ENCODE measurements at places on chromosomes 7 and 10.

DNA sequence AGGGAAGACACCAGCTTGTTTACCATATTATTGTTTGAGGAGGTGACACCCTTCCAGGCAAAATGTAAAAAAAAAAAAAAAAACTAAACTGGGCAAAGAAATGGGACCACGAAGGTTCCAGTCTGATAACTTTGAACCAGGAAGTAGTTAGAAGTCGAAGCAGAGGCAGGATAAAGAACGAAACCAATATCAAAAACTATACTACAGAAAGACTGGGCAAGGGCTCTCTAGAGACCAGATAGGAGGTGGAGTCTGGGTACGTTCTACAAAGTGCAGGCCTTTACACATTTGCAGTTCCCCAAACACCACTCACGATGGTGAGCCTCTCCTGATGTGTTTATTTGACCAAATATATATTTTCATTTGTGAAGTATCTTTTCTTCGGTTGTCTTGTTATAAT lies 125.7 kb upstream of the CDK1 start:
- DNase-seq: no peak

DNA sequence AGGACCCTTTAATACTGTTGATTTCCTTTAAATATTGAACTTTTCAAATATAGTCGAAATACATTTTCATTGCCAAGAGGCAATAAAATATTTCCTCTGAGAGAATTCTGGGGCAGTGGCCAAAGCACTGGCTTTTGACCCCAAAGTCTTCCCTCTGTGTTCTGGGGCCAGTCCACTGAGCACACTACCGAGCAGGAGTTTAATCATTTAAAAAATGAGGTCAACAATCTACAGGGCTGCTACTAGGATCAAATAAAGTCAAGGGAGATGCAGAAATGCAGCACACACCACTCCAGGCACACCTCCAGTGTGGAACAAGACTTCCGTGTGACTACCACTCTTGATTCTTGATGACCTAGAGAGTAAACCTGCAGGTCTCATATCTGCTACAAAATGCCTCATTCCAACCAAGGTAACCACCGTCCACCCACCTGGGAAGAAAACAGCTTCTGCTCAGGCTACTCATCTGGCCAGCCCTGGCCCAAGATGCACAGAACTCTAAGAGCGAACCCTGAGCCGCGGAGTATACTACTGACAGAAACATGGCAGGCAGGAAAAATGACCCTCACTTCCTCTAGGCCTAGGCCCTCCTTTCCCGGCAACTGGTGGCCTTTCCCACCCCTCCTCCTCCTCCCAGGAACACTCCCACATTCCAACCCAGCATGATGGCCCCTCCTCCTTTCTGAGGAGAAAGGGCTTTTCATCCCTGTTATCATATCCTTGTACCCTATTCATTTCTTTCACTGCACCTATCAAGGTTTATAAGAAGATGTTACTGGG lies 97.7 kb downstream of the ALOX5 start:
- DNase-seq: no peak

DNA sequence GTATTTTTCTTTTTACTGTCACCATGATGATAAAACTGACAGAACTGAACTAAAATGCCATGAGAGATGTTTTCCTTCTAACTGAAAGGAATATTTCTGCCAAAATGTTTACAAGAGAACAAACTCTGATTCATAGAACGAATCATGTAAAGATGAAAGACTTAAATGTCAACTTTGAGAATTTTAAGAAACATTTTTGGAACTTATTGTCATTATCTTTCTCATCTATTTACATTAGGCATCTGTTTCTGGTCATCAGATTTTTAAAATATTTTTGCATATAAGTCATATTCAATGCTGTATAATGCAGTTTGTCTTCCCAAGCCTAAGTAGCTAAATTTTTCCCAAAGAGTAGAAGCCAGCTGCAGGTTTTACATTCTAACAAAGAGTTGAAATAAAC lies 358.5 kb downstream of the TFEC start:
- DNase-seq: no peak

GRCh38 chr10:646118-646524 lies 43.3 kb downstream of the DIP2C start:
- no peak for DNase-seq

- no peak for DNase-seq
Observed at GRCh38 chr7:73397521-73398281, 35.9 kb upstream of the FZD9 start.

- DNase-seq: no peak
Observed at GRCh38 chr10:69202332-69202731, 17.8 kb upstream of the HKDC1 start.

- no peak for DNase-seq
Observed at GRCh38 chr10:83542774-83543411, 596.4 kb upstream of the GHITM start.

GRCh38 chr7:5343884-5344283 lies 61.1 kb downstream of the SLC29A4 start:
- DNase-seq: no peak

DNA sequence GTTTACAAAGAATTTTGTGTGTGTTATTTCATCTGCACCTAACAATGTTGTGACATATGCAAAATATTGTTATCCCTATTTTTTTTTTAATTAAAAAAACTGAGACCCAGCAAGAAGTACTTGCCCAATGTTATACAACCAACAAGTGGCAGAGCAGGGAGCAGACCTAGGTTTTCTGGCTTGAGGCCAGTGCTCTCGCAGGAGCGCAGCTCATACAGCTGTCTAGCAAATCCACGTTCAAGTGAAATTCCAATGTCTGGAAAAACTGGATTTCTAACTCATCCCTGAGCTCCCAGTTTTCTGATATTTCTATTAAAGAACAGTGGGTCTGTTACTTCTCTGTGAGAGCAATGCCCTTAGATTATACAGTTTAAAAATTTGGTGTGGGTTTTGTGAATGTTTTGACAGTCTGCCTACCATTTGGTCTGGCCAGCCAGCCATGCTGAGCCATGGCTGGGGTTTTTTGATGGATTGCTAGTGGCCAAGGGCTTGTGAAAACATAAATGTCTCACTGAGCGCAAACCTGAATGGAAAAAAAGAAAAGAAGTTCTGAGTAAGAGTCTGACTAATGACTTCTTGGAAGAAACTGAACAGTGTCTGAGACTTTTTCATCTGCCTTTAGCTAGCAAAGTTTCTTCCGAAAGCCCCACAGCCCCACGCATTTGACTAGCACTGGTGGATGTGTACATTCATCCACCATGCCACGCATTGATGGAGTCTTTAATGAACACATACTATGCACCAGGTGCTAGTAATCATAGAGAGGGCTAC lies 15.4 kb upstream of the PRF1 start:
- DNase-seq: no peak

GRCh38 chr10:111103196-111103840 lies 26.5 kb downstream of the ADRA2A start:
- DNase-seq: no peak

DNA sequence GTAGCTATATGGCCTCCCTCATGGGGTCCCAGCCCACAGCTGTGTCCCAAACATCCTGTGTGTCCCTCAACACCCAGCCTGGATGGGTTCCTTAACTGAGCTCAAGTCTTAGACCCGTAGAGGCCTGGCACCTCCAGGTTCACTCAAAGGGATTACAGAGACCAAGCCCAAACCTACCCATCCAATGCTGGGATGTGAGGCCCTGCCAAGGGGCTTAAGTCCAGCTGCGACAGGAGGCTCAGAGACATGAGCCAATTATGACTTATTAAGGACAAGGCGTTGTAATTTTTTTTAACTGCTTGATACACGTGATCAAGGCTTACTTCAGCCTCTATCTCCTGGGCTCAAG lies 105.6 kb upstream of the RET start:
- DNase-seq: no peak

GRCh38 chr10:10816447-10816846 lies 201.2 kb upstream of the CELF2 start:
- DNase-seq: no peak

GRCh38 chr10:10976652-10977051 lies 41.0 kb upstream of the CELF2 start:
- no peak for DNase-seq

DNA sequence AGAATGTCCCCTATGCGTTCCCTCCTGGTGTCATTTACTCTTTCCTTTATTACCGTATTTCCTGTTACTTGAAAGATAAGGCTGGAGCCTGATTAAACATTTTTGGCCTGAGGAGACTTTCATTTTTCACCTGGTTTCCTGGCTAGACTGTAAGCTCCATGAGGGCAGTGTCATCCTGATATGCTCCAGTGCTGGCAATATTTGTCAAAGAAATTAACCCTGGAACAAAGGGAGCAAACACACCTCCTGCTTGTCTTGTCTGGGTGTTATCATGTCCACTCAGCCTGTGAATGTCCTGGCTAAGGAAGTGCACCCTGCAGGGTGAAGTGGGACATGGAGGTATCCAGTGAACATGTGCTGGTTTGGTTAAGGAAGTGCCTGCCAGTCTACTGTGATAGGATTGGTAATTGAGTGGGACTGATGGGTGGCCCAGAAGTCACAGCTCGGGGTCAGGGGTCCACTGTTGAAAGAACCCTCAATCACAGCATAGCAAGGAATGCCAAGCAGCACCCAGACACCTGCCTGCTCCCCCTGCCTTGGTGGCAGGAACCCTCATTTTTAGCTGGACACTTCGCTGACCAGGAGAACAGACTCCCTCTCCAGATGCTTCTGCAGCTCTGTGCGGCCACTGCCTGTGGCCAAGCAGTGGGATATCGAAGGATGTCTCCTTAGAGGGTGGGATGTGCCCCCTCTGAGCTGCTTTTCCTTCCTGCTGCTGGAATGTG lies 20.9 kb upstream of the PPIA start:
- no peak for DNase-seq

GRCh38 chr10:31121757-31122577 lies 90.3 kb upstream of the ZNF438 start:
- no peak for DNase-seq

DNA sequence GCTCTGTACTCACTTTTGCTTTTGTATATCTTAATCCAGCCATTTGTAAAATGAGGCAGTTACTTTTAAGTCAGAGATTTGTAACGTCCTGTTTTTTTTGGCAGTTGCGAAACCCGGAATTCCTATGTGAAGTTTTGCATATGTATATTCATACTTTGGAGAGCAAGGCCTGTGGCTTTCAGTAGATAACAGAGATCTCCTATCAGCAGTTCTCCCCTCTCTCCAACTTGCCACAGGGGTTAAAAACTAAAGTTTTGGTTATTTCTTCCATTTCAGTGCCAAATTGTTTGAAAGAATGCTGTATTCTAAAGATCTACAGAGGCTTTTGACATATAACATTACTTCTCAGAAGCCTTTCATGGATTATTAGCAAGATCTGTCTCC lies 102.4 kb downstream of the EXOC4 start:
- no peak for DNase-seq

GRCh38 chr7:17618652-17618974 lies 320.2 kb downstream of the AHR start:
- no peak for DNase-seq

- no peak for DNase-seq
Observed at GRCh38 chr7:85018498-85018897, 168.4 kb downstream of the SEMA3D start.

DNA sequence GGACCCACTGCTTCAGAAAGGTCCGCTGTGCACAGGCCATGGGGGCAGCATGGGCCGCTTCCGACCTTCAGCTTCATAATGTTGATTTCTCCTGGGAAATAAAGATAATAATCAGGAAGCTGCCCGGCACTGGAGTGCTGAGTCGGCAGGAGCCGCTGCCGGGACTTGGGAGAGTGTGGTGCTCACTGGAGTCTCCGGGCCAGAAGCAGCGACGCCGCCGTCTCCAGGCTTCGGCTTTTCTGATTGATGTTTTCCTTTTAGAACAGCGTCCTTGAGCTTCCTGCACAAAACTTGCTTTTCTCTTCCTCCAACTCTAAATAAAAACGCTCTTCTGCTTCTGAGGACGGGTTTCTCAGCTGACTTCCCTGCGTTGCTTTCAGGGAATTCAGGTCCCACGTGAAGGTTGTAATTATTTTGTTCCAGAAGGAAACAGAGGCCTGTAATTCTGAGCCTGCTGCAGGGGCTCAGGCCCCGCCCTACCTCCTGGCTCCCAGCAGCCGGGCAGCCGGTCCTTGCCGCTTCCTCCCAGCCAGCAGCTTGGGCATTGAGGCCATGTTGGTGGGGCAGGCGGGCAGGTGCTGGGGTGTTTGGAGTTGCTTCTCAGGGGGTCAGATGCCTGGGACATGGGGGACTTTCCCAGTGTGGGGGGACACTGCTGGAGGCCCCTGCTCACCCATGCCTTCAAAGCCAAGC lies 14.7 kb downstream of the PWWP2B start:
- no peak for DNase-seq

GRCh38 chr10:67114945-67115344 lies 189.1 kb downstream of the LRRTM3 start:
- DNase-seq: no peak

- no peak for DNase-seq
Observed at GRCh38 chr7:20329389-20330238, 1.1 kb upstream of the ITGB8 start.

- DNase-seq: no peak
Observed at GRCh38 chr10:86888585-86889381, 68.6 kb downstream of the MMRN2 start.

DNA sequence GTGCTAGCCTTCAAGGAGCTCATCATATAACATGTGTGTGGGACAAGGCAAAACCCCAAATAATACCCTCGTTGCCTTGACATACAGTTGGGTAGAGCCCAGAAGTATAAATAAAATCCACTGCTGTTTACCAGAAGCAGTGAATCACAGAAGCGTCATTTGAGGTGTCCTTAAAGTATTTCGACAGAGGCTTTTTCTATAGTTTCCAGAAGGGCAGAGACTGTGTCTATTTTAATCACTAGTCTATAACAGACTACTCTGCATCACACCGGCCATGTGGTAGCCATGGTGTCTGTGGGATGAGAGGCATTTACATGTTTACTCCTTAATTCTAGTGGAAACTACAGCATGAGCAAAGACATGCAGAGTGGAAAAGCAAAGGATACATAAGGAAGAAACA lies 131.3 kb downstream of the CTTNBP2 start:
- no peak for DNase-seq

DNA sequence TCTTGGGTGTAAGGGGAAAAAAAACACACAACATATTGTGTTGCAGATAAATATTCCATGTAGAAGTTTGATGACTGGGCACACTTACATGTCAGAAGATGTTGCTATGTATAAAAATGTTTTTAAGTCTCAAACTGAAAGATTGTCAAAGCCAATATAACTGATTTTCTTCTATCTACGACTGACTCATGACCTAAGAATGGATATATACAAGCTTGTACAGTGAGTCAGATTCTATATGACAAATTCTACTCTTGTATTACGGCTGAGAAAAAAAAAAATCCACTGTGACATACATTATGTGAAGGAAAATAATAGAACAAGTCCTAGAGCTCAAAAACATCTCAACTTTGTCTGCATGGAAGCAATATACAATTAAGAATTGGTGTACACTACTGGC lies 343.0 kb upstream of the PCDH15 start:
- DNase-seq: no peak
